Astrocyte of the spinal cord (primary cell): ENCODE measurements at places on chromosomes 13 and 19.

DNA sequence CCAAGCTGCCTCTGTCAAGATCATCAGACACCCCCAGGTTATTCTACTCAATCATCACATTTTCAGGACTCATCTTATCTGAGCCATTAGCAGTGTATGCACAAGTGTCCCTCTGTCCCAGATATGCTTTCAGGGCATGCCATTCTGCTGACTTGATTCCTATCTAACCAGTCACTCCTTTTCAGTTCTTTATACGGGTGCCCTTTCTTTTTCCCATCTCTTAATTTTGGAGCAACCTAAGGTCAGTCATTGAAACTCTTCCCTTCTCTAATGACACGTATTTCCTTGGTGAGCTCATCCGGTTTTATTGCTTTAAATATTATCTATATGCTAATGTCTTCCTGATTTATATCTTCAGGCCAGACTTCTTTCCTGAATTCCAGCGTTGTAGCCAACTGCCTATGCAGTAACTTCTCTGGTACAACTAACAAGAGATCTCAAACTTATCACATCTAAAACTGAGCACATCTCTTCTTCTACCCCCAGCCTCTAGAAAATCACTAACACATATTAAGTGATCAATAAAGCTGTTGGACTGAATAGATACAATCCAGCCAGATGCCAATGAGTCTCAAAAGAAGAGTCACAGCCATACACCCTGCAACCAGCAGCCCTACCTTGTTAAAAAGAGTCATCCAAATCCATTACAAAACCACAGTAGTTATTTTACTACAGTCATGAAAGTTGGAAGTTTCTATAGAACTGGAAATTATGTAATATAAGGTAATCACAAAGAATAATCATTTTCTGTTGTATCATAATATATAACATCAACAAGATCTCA lies 58.8 kb downstream of the DCLK1 start:
- no peak for DNase-seq

GRCh38 chr13:23180711-23181110 lies at the start of gene SGCG:
TSS of gene SGCG (plus strand) at chr13:23180979. CDS start at chr13:23203695, 22,716 bp downstream.
- DNase-seq = no peak

DNA sequence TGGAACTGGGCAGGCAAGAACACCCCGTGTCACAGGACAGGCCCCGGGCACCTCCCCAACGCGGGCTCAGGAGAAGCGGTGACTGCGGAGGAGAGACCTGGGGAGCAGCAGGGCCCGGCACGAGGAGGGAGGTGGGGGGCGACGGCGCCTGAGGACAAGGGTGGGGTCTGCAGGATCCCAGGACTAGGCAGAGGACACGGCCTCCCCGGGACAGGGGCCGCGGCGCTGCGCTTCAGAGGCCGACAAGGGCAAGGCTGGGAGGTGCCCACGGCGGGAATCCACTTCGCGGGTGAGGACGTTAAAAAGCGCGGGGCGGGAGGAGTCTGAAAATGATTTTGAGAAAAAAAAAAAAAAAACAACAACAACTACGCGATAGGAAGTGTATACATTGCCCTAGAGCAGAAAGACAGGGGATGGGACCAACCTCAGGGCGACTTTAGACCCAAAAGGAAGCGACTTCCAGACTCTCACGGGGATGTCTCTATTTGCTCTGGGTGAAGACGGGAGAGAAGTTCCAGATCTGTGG lies 44.9 kb downstream of the ZNF611 start:
- DNase-seq = no peak

DNA sequence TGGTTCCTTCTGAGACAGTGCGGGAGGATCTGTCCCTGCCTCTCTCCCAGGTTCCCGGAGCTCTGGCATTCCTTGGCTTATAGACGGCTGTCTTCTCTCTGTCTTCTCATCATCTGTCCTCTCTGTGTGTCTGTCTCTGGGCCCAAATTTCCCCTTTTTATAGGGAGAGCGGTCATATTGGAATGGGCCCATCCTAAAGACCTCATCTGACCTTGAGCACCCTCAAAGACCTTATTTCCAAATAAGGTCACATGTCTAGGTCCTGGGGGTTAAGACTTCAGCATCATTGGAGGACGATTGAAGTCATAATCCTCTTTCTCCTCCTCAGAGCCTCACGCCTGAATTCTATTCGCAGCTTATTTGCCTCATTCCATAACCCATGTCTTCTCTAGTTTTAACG lies 98.4 kb downstream of the RAB20 start:
- DNase-seq = no peak

DNA sequence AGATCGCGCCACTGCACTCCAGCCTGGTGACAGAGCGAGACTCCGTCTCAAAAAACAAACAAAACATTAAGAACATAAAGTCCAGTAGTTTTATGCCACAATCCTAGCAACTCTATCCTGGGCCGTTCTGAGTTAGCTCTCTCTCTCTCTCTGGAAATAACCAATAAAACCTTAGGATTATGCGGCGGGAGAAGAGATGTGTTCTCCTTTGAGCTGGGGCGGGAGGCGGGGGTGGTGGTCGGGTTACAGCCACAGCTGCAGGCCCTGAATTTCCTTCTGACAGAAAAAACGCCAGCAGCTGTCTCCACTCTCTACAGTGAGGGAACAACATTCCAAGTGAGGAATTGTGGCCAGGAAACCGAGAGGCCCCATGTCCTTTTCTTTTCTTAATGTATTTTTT lies 9.1 kb upstream of the PNMA8A start:
- peak; percentile 76 for DNase-seq

GRCh38 chr19:16379521-16380313 lies 55.1 kb downstream of the KLF2 start:
- no peak for DNase-seq

- DNase-seq = no peak
These were observed 11.1 kb downstream of the FTL start for GRCh38 chr19:48975947-48976847.

GRCh38 chr13:62875118-62875640 lies 1459.5 kb upstream of the PCDH20 start:
- peak; percentile 30 for DNase-seq

- DNase-seq = no peak
These were observed 23.6 kb downstream of the IFT88 start for GRCh38 chr13:20590561-20590960.

DNA sequence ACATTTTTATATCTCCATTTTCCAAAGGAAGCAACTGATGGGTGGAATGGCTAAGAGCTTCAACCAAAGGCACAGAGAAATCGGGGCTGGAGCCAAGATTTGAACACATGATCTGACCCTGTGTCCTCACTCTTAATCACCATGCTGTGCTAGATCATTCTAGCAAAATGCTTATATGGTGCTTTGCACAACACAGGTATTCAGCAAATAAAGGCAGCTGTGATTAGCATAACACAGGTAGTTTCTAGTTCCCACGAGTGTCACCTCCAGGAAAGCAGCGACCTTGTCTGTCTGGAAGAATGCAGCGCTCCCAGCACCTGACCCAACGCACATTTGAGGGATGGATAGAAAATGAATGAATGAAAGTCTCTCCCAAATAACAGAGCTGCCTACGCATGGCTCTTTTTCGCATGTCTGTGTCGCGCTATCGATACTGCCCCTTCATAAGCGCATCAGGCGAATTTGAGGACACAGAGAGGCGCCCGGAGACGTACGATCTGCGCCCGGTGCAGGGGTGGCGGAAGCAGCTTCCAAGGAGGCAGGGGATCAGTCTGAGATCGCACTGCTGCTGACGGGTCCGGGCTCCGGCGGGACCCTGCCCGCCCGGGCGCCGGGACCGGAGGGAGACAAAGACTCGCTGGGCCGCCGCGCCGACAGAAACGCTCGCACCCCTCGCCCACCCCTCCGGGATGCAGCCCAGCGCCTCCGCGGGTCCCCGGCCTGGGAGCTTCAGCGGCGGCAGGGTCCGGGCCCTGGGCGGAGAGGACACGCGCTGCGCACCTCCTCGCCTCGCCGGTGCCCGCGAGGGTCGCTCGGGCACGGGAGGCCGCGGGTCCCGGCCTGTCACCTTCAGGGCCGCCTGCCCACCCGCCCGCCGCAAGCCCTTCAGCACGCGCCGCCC lies 609 bp downstream of the EPS15L1 start:
- DNase-seq = peak; percentile 36

- DNase-seq = no peak
These were observed 171.9 kb downstream of the TBC1D4 start for GRCh38 chr13:75309981-75310580.

DNA sequence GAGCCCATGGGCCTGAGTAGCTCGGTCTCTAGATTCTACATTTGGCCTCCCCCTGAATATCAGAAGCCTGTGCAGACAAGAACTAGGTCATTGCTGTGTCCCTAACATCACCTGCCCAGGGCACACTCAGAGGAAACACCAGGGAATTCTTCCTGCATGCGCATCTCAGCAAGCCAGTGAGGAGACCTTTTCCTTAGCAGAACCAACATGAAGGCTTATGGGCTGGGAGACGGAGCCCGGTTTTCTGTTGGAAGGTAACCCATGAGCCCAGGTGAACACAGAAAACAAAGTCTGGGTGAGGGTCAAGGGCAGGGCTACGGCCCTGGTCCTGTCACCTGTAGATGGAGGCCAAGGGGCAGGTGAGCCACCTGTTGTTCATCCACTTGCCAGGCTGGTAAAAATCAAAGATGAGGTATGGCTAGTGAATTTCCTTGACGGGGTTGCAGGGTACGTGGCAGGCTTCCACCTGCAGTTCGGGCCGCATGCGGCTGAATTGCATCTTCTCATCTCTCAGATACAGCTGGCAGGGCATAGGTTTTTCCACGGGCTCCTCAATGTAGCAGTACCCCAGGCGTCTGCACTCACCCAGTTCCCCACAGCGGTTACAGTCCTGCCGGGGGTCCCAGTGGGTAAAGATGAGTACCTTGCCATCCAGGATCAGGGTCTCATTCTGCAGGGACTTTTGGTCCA lies 3.6 kb upstream of the FAM187B start:
- no peak for DNase-seq

GRCh38 chr13:44471686-44472085 lies 98.1 kb downstream of the SERP2 start:
- DNase-seq = peak; percentile 35

- no peak for DNase-seq
These were observed 332 bp upstream of the SUPT20H start for GRCh38 chr13:37059848-37060192.

GRCh38 chr13:70812481-70812880 lies 704.2 kb upstream of the KLHL1 start:
- peak; percentile 76 for DNase-seq

DNA sequence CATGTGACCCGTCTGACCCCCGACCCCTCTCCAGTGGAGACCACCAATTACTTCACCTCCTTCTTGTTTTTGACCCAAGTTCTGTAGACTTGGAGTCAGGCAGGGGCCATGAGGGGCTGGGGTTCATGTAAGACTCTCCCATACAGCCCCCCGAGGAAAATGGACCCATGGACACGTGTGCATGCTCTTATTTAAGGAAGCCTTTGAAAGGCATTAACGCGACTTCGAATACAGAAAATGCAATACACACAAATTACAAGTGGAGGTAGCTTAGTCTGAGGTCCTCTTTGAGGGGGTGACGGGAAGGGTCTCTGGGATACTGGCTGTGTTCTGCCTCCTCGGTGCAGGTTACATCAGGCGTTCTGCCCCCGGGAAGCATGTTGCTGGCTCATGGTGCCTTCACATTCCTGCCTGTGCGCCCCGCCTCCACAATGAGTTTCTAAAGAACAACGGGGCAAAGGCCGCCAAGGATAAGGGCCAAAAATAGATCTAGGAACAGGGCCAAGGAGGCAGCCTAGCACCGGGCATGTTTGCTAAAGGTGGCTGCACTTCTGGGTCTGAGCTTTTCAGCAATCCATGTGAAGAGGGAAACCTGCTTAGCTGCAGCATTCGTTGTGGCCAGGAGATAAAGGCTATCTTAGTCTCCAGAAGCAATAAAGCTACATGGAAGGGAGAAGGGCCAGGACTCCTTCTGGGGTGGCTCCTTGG lies 54.5 kb downstream of the RAB20 start:
- peak; percentile 27 for DNase-seq

- no peak for DNase-seq
These were observed 41.0 kb downstream of the RFX2 start for GRCh38 chr19:6069268-6069791.

DNA sequence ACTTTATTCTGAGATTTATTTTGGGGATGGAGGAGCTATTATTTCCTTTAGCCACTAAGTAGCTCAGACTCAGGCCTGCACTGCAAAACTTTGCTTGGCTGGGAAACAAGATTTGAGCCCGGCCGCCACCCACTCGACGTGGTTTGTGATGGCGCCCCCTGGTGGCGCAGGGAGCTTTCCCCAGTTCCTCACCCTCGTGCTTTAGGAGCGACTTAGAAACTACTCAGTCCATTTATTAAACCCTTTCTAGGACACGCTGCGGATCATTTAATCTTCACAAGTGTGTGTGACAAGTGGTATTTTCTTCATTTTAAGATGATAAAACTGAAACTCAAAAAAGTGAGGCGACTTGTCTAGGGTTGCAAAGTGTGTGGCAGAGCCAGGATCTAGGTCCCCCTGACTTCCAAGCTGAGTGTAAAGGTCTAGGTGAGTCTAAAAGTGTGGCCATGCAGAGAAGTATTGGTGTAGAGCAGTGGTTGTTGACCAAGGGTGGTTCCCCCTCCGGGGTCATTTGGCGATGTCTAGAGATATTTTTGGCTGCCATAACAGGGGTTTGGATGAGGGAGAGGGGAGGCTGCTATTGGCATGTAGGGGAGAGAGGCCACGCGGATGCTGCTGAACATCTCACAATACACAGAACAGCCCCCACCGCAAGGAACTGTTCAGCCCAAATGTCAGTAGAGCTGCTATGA lies 2.2 kb downstream of the CXCL17 start:
- DNase-seq = peak; percentile 50

DNA sequence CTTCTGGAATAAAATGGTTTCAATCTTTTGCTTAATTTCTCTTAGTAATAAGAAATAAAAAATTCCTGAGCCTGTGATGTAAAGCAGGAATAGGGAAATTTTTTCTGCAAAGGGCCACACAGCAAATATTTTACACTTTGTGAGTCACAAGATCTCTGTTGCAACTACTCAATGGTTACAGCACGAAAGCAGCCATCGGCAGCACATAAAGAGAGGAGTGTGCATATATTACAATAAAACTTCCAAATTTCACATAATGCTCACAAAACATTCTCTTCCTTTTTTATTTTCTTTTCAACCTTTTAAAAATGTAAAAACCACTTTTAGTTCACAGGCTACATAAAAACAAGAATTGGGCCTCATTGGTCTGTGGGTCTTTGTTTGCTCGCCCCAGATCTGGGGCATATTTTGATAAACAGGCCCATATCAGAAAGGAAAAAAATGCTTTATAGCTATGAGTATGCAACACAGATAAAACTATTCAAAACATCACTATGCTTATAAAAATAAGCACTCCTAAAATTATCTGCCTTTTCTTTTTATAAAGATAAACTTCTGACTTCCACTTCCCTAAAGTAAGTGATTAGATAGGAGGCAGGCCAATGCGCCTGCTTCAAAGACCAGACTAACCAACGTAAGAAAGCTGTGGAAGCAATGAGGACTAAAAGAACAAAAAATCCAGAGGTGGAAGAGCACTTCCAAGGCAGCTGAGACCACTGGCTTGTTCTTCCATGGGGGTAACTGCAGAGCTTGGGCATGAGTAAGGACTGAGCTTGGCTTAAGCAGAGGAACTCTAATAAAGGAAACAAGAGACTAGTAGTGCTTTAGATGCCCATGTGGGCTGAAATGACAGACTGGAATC lies 26.5 kb downstream of the MYCBP2 start:
- DNase-seq = peak; percentile 66

DNA sequence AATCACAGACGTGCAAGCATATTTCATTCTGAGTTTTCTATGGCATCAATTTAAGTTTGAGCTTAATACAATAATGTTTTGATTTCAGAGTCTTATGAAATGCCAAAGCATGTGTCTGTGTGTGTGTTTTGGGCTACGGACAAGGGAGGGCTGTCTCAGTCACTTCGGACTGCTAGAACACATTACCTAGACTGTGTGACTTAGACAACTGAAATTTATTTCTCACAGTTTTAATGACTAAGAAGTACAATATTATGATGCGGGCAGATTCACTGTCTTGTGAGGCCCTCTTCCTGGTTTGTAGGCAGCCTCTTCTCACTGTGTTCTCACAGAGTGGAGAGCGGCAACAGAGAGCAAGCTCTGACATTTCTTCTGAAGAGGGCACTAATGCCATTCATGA lies 1202.0 kb downstream of the EFNB2 start:
- peak; percentile 19 for DNase-seq
